Activated B cell treated with CpG ODN at 0.5 μM for 24 hours (primary cell): ENCODE measurements at places on chromosomes 4 and X.

- DNase-seq: no peak
These were observed 204.6 kb downstream of the RBM46 start for GRCh38 chr4:154985673-154986072.

GRCh38 chr4:72500214-72500613 is 68.8 kb downstream of the ADAMTS3 start:
- no peak for DNase-seq

- DNase-seq: no peak
These were observed 2.8 kb upstream of the CPLX1 start for GRCh38 chr4:828641-829271.

DNA sequence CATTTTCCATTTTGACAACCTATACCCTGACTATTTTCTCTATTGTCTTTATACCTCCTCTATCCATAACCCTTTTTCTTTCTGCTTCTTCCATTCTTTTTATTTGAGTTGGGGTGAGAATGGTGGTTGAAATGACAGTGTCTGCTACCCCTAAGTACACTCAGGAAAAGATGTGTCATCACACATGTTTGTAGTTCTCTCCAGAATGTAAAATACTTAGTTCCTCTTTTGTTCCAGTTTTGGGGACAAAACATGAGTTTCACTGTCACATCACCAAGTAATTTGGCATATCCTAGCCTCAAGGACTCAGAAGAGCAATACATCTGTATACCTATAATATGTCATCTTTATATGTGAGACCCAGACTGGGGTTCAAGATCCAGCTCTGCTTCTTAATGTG is 90.3 kb downstream of the COMMD8 start:
- DNase-seq: no peak
